ENCODE measurements at places on chromosomes 5 and 9. TPM values are rescaled to one million over a fixed set of nuclear protein-coding genes. Genes with fewer than 3 reads are reported as not detected.
A peak's percentile ranks its signal among the peaks of the same experiment; 100 is the strongest.

GRCh38 chr9:95048225-95049087 lies 269.1 kb downstream of the FANCC start:
- DNase-seq: no peak

GRCh38 chr5:140795259-140795641 lies 598 bp downstream of the PCDHA2 start:
- DNase-seq: no peak

DNA sequence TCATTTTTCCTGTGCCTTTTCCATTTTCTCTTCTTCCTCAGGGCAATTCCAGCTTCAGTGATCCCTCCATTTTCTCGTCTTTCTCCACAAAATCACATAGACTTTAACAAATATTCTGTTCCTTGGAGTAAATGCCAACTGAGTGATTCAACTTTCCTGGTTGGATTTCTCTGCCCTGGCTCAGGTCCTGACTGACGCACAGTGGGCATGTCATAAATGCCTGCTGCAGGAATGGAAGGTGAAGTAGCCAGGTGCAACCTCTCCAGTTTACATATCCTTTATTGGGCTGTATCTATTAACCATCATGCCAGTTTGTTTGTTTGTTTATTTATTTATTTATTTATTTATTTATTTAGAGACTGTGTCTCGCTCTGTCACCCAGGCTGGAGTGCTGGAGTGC lies 95.1 kb downstream of the MEF2C start:
- DNase-seq: no peak

- no peak for DNase-seq
Observed at GRCh38 chr5:50667023-50667652, 701 bp downstream of the PARP8 start.

DNA sequence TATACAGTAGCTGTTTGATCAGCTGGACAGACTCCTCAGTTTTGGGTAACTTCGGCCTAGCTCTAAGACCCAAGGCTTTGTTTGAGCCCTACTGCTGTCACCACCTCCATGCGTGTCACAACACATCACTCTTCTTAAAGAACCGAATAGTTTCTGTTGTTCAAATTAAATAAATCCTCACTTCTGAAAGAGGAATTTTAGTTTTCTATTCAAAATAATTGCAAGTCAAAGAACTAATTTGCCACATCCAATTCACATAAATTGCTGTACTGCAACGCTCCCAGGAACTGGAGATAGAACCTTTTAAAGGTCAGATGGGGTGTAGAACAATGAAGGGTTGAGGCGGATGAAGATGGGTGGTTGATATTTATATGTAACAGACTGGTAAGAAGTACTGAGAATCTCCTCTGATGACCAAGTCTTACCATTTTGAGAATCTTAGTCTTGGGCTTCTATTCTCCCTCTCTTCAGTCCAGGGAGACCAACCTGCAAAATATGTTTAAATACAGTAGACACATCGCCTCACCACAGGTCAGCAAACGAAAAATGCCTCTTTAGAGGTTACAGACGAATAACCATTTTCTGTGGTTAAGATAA lies 1.6 kb downstream of the NREP start:
- DNase-seq: no peak

- DNase-seq: no peak
Observed at GRCh38 chr9:137745541-137745991, 126.8 kb downstream of the EHMT1 start.

DNA sequence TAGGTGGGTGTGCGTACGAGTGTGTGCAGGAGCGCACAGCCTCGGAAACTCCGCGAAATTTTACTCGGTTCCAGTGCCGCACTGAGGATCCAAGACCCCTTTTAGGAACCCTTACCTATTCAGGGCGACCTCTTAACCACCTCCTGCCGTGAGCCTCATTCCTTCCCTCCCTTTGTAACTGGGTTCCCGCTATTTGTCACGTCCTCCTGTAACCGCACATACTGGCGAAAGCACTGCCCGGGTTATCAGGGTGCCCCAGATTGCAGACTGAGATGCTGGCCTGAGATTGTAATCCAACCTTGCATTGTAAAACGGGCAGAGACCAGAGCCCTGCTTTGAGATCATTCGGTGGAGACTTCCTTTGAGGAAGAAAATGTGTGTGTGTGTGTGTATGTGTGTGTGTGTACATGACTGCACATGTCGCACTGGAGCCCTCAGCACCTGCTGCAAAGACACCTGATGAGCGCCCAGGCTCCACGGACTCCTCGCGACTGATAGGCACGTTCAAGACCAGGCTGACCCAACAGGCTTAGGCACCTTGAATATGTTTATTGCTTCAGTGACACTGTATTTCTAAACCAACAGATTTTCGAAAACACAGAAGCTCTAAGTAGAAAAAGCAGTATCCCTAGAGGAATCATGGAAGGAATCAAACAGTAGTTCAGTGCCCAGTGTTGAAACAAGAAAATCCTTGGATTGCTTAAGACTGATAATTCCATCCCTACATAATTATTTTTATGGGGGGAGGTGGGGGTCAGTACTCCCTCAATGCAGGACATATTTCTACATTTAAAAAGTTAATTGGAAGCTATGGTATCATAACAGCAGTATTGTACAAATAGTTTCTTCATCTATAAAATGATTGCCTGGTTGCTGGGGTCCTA lies 86.5 kb upstream of the TNFAIP8 start:
- no peak for DNase-seq

DNA sequence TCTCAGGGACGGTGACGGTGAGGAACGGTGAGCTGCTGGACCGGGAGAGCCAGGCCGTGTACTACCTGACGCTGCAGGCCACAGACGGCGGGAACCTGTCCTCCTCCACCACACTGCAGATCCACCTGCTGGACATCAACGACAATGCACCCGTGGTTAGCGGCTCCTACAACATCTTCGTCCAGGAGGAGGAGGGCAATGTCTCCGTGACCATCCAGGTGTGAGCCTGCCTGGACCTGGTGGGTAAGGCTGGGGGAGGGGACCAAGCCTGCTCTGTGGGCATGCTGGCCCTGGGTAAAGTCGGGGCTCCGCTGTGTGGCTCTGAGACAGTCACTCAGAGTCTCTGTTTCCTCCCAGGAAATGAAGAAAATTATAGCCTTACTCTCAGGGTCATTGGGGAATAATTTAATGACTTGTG lies 29.3 kb downstream of the CDHR2 start:
- no peak for DNase-seq

DNA sequence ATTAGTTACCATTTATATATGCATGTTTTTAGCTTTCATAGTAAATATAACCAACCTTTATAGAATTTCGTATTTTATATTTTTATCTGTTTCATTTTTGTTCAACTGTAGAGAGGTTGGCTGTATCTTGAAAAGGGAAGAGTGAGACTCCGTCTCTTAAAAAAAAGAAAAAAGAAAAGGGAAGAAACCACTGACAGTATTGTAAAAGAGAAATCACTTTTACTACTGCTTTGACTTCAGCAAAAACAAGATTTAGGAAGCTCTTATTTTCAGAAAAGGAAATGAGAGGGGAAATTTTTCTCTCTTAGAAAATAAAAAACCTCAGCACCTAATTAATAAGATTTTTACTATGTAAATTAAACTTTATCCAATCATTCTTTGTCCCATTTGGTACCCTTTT lies 14.4 kb downstream of the POLK start:
- DNase-seq: no peak

- no peak for DNase-seq
Observed at GRCh38 chr5:105274079-105274478, 1711.5 kb upstream of the NUDT12 start.

GRCh38 chr5:40505031-40505430 lies 174.7 kb upstream of the PTGER4 start:
- DNase-seq: no peak

GRCh38 chr9:97853844-97854695 lies 1.0 kb downstream of the FOXE1 start:
- no peak for DNase-seq

DNA sequence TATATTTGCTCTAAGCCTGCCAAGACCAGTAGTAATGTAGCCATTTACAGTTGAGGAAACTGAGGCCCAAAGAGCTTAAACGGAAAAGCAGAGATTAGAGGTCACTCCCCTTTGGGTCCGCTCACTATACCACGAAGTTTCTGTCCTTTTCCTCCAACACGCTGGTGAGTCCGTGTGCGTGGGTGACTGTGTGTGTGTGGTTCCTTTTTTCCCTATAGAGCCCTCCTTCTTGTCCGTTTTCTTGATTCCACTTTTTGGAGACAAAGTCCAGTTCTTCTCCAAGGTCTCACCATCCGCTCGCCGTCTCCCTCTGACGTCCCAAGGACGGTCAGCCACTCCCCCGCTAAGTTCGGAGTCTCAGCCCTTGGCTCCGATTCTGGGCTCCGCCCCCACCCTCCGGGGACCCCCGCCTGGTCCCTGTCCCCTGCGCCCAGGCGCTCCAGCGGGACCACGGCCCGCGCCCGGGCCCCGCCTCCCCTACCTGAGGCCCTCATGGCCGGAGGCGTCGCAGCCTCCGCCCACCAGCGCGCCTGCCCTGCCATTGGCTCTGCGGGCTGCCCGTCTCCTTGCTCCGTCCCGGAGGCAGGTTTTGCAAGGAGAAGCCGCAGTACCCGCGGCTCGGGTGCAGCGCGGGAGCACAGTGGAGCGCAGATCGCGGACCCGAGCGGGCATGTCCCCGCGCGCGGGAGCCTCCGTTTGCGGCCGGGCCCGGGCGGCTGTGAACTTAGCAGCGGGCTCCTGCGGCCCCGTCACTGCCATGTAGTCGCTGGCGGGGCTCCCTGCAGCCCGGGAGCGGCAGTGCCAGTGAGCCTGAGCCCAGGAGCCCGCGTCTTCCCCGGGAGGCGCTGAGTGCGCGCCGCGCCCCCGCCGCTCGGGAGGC lies at the start of gene MAST4:
Gene MAST4 (plus strand): TSS at position 638 of the 880 bp plus-strand sequence. CDS start 263 bp downstream, outside the sequence.
- peak; percentile 87 for DNase-seq

GRCh38 chr9:36690412-36691168 lies 117.9 kb downstream of the MELK start:
- no peak for DNase-seq

Gene FGFR4
- total RNA-seq: 88.4 TPM

Gene SPATA31A3
- total RNA-seq: not detected

Gene CAVIN4
- total RNA-seq: 9.1 TPM

Gene ARID3C
- not detected for total RNA-seq

Gene MGAT4B
- 116 TPM for total RNA-seq

Gene TERT
- total RNA-seq: 23.1 TPM

Gene CSF2
- not detected for total RNA-seq

Gene RANBP3L
- total RNA-seq: not detected

Measured in H1 (cell line).